ENCODE measurements at places on chromosomes 7 and 10.

DNA sequence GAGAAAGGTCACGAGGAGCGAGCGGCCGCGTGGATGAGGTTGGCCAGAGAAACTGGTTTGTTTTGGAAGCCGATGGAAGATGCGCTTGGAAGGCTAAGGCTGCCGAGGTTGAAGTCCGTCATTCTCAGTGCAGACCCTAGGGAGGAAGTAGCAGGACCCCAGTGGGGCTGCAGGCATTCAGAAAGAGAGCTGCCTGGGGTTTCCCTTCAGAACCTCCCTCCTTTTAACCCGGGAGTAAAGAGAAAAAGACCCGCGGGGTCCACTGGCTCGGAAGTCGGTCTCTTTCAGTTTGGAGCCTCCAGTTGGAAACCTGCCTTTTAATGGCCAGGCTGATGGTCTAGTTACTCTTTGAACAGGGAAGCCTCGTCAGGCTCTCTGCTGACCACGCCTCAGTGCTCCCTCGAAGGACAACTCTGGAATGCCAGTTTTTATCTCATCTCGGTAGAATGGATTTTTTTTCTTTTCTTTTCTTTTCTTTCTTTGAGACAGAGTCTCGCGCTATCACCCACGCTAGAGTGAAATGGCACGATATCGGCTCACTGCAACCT, 188.6 kb downstream of the CUX1 start:
- no peak for DNase-seq

DNA sequence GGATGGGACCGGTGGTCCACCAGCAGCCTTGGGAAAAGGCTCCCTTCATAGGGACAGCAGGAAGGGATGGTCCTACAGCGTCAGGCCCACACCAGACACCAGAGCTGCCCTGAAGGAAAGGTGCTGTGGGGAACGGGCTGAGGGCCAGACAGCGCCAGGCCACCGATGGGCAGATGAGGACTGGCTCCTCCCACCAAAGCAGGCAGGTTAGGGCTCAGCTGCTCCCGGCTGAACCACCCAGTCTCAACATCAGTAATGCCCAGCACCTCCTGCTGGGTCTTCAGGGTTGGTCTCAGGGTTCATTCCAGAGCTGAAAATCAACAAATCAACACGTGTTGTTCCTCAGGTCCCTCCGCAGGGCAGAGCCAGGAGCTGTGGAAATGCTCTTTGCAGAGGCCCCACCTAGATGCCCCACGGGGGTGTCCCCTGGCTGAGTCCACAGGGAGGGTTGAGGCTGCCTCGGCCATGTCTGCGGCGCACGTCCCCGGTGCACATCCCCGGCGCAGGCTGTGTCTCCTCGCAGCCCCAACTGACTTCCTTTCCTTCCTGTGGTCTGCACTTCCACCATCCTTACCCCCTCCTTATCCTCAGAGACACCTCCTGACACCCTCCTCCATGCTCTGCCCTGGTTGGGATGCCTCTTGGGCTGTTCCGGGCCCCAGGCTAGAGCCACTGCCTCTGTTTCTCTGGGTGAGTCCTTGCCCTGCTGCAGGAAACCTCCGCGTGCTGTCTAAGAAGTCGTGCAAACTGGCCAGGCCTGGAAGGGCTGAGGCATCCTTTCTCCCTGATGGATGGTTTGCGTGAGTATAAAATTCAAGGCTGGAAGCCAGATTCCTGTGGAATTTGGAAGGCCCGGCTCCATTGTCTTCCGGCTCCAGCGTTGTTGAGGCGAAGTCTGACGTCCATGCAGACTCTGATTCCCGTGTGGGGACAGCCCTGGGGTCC, 32.8 kb upstream of the CFAP46 start:
- no peak for DNase-seq

DNA sequence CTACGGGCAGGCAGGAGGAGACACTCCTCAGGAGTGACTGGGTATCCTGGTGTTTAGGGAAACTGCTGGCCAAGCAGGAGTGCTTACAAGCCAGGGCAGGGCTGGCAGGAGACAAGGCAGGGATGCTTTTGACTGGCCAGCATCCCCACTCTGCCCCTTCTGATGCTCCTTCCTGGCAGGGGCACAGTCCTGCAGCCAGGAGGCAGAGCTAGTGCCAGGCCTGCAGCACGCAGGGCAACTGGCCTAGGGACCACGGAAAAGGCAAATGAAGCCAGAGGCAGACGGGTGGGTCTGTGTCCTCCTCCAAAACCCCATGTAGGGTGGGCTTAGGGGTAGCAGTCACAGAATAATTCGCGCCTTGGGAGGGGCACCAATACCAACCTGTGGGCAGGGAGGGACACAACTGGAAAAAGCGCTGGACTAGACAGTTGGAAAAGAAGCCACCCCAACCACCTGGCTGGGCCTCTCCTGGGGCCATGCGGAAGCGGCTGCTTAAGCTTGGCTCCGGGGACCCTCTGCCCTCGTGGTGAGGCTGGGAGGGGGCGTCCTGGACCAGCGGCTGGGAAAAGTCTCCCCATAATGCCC, 4.8 kb downstream of the IMPDH1 start:
- no peak for DNase-seq

DNA sequence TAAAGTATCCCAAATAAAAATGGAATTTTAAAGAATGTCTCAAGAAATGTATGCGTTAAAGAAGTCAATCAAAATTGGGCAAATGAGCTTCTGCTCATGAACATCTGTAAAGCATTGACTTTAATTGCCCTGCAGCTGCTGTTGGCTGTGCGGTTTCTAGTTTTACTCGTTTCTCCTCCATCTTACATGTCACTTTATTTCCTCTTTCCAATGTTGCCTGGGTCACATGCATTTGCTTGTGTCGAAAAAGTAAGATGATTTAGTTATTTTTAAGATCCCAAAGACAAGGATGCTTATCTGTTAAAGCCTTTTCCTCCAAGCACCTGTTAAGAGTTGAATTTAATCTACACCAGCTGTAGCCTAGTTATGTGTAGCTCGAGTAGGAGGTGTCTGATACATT, 310.4 kb downstream of the EXOC4 start:
- no peak for DNase-seq

DNA sequence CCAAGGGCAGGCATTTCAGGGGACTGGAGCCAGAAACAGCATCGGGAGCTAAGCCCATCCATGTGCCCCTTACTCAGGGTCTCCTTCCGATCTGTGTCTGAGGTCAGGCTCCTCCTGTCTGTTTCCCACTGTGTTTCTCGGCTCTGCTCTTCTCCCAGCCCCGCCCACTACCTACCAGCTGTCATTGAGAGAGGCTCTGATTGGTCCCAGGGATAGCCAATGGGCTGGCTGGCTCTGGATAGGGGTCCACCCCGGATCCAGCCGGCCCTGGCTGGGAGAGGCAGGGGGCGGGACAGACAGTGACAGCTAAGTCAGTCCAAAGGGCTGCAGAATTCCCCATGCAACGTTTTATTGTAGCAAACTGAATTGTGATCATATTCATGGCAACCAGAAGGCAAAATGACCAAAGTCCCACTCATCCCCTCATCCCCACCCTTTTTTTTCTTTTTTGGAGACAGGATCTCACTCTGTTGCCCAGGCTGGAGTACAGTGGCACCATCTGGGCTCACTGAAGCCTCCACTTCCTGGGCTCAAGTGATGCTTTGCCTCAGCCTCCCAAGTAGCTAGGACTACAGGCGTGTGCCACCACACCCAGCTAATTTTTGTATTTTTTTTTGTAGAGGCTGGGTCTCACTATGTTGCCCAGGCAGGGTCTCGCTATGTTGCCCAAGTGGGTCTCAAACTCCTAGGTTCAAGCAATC, 76.3 kb downstream of the CLIP2 start:
- DNase-seq = no peak

GRCh38 chr7:133319842-133320241, 67.0 kb downstream of the EXOC4 start:
- no peak for DNase-seq

DNA sequence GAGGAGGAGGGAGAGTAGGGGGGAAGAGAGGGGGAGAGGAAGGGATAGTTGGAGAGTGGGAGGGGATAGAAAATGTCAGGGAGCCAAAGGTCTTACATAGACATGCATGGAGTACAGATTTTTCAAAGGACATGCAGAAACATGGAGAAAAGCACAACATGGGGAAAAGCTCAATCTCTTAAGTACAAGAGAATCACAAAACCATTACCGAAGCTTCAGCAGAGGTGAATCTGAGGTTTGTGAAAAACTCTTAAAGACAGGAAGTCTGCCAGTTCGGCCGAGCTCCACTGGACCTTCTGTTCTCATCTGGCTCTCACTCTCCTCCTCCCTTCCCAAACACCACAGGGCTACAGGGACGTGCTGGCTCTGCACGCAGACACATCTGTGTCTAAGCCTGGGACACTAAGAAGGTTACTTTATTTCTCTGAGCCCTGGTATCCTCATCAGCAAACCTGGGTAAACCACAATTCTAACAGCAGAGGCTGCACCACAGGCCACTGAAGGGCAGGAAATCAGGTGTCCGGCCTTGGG, 133.9 kb downstream of the COBL start:
- no peak for DNase-seq

GRCh38 chr7:116028787-116029186, 1.8 kb downstream of the TFEC start:
- no peak for DNase-seq

DNA sequence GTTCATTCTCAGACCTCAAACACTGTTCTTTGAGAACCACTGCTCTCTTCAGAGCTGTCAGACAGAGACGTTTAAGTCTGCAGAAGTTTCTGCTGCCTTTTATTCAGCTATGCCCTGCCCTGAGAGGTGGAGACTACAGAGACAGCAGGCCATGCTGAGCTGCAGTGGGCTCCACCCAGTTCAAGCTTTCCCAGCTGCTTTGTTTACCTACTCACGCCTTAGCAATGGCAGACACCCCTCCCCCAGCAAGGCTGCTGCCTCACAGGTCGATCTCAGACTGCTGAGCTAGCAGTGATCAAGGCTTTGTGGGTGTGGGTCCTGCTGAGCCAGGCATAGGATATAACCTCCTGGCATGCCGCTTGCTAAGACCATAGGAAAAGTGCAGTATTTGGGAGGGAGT, 80.5 kb upstream of the CYP2C9 start:
- DNase-seq = no peak

DNA sequence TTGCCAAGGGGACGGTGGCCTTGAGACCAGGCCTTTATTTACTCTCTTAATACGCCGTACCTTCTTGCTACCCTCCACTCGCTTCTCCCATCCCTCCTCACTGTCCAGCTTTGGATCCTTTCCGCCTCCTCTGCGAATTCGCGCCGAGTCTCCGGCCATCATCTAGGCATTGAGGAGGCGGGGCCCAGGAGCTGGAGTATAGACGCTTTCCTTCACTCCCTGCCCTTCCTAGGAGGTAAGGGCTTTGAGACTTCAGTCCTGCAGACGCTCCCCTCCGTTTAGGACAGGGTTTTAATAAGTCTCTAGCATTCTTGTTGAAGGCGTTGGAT, 538 bp downstream of the TFAM start:
- DNase-seq = no peak

GRCh38 chr10:8566737-8567136, 512.2 kb downstream of the GATA3 start:
- DNase-seq = no peak

- DNase-seq = peak; percentile 5
These were observed 123.4 kb downstream of the NT5C2 start for GRCh38 chr10:103069453-103070331.

DNA sequence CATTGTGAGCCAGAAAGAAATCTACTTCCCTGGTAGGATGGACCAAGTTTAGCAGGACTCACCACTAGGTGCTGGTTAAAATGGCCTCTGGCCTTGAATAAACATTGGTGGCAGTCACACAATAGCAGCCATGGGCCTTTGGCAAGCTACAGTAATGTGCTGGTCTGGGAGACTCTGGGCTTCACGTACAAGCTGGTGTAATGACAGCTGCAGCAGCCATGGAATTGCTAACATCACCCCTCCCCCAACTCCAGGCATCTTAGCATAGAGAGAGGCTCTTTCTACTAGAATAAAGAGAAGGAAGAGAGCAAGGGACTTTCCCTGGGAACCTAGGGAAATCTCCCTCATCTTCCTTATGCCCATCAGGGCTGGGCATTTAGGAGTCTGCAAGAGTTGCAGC, 205.1 kb upstream of the SEMA3A start:
- no peak for DNase-seq

GRCh38 chr10:88292185-88292514, 291.0 kb downstream of the RNLS start:
- DNase-seq = no peak

GRCh38 chr10:29737074-29737593, 102.4 kb upstream of the SVIL start:
- DNase-seq = no peak

DNA sequence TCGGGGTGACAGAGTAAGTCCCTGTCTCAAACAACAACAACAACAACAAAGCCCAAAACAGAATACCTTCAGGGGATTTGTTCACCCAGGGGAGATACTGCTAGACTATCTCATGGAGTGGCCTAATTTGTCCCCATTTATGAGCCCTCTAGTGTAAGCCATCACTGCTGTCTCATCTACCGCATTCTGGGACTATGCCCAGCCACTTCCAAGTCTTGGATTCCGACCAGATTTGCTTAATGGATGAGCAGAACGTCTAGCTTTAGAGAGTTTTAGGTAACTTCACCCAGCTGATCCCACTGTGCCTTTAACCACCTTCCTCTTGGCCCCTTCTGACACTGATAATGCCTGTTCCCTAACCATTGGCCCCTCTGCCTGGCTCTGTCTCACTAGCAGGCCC, 47.1 kb downstream of the PAPSS2 start:
- DNase-seq = no peak

GRCh38 chr10:58993480-58994221, 182.8 kb upstream of the PHYHIPL start:
- DNase-seq = peak; percentile 63

DNA sequence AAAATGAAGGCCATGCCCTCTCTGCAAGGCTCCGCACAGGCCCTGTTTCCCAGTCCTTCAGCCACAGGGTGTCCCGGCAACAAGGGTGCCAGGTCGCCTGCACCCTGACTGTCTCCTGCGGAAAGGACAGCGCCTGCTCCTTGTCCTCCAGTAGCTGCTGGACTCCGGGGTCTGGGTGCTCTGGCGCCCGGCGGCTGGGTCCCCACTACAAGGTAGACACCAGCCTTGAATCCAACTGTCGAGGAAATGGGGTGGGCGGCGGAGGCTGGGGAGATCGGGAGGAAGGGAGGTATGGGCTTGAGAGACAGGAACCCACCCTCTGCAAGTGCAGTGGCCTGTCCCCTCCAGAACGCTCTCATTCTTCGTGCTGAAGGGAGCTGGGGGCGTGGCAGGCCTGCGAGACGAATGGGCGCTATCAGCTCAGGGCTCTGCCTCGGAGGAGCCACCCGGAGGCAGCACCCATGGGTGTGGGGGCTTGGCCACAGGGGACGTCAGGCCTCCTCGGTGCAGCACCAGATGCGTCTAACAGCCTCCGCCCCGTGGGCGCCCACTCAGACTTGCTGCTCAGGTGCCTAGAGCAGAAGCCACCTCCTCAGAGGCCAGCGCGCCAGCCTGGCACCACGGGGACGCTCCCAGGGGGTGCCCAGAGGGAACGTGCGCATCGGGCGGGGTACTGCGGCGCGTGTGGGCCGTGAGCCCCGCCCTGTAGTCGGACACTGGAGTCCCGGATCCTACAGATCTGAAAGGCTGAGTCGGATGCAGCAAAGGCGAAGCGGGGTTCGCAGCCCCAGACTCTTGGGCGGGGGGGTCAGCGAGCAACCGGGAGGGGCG, 15.6 kb downstream of the ADAM8 start:
- no peak for DNase-seq

All from NCI-H1930 (cell line).